ENCODE measurements at places on chromosomes 7 and 10. TPM values are rescaled to one million over a fixed set of nuclear protein-coding genes. Genes with fewer than 3 reads are reported as not detected.

CALML5 gene
- not detected for total RNA-seq

BUD23 gene
- 68.6 TPM for total RNA-seq

STEAP2 gene
- total RNA-seq, result 28.9 TPM

TSPAN12 gene
- total RNA-seq, result 43.8 TPM

EPHA1 gene
- 15.7 TPM for total RNA-seq

FAM241B gene
- total RNA-seq, result 5.6 TPM

SPDYE9 gene
- total RNA-seq, result not detected

All from thyroid gland (tissue), 4 donors.